ENCODE measurements at places on chromosomes 6 and 20.

DNA sequence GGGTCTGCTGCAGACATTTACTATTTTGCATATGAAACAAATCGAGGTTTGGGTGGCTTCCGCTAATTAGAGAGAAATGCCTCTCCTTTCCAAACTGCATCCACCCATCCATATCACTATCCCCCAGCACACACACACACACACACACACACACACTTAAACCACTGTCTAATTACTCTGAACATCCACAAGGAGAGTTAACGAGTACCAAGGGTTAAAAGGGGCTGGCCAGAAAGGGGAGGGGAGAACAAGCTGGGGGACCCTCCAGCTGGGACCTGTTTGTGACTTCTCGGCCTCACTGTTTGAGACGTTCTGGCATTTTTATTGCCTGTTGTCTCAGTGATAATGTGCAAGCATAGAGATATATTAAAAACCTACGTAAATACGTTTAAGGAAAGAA, 261.2 kb downstream of the FOXC1 start:
- no peak for DNase-seq

- no peak for DNase-seq
Observed at GRCh38 chr20:4227085-4227821, 211.9 kb upstream of the RNF24 start.

DNA sequence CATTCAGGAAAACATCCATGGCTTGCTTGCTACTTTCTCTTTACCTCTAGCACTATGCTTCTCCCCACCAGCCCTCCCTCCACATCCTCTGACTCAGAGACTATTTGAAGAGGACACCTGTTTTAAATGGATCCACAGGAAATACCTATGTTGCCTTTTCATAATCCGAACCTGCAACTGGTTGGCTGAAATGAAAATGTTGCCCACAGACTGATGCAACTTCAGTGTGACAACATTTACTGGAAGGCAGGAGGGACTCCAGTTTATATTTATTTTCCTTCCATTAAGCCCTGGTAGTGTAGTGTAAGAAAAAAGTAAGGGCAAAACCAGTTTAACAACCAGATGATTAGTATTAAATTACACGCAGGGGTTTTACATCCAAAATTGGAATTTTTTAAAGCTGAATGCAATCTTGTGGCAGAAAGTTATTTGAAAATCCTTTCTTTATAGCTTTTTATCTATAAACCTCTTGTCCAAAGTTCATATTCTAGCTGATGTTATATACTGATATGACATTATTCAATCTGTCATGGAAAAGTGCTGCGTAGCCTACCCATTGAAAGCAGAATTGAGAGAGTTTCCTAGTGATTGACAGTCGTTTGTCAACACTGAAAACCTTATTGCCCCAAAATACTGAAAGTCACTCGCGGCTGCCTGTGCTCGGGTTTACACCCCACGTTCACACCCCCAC, 881 bp upstream of the AIG1 start:
- DNase-seq, result peak; percentile 3

- no peak for DNase-seq
Observed at GRCh38 chr6:100846276-100846675, 34.9 kb downstream of the ASCC3 start.

DNA sequence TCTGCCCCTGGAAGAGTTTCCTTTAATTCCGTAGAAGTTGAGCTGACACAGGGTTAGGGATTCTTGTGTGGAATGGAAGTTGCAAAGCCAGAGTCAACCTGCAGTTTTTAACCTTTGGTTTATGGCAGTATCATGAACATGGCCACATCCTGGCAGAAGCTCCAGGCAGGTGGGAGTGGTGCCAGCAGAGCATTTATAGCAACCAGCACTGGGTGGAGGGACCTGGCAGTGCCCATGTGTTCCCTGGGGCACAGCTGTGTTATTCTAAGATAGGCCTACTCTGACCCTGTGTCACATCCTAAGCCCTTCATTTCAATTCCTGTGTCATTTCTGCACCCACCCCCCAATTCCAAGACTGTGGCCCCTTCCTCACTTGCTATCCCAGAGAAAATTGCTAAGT, 26.1 kb upstream of the ZNF831 start:
- DNase-seq, result no peak

GRCh38 chr20:10089871-10090587, 55.2 kb downstream of the ANKEF1 start:
- DNase-seq, result no peak

DNA sequence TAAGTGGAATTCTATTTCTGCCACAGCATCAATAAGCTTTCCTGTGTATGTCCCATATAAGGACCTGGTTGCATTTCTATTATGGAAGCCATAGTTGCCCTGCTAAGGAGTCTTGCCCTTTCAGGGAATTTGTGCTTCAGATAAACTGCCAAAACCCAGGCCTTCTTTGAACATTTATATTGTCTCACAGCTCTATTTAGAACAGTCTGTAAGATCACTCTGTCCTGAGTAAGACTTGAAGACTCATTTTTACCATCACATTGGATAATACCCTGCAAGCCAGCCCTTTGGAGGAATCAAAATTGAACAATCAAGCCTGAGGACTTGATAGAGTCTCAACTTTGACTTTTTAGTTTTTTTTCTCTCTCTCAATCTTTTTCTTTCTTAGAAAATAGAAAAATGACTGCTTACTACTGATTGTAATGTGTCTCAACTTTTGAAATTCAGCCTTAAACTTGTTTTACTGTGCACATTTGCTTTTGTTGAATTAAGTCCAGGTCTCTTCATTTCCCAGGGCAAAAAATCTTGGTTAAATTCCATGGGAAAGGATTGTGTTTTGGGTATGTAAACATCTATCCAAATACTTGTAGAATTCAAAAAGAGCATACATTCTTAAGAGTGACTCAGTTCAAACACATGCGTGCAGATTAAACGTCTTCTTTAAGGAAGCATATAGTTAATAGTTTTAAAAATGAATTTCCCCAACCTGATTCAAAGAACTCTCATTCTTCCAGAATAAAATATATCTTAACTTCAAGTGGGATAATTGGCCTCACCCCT, 91.2 kb downstream of the PLCB1 start:
- DNase-seq, result no peak

- DNase-seq, result no peak
Observed at GRCh38 chr6:21519642-21520041, 73.9 kb upstream of the SOX4 start.

DNA sequence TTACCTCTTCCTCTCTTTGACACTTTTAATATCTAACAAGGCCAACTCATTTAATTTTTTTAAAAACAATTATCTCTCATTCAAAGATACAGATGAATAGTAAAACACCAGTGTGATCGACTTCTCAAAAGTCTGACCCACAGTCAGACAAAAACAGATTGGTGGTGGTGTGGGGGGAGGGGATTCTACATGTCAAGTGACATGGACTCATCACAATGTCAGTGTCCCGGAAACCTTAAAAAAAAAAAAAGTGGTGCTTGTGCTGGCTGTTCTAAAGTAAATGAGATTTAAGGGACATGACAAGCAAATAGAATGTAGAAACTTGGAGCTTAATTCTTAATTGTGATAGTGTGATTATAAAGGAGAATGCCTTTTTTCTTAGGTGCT, 16.3 kb upstream of the RFPL4B start:
- DNase-seq, result no peak

DNA sequence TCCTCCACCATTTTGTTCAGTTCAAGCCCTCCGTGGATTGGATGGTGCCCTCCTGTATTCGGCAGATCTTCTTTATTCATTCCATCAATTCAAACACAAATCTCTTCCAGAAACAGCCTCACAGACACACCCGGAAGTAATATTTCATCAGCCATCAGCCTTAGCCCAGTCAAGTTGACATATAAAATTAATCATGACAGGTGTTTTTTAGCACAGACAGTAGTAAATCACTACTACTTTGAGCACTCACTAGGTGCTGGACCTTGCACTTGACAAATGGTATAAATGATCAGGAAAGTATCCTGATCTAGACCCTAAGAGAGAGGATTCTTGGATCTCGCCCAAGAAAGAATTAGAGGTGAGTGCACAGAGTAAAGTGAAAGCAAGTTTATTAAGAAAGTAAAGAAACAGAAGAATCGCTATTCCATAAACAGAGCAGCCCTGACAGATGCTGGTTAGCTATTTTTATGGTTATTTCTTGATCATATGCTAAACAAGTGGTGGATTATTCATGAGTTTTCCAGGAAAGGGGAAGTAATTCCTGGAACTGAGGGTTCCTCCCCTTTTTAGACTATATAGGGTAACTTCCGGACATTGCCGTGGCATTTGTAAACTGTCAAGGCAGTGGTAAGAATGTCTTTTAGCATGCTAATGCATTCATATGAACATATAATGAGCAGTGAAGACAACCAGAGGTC, 194.6 kb upstream of the LAMP5 start:
- DNase-seq, result peak; percentile 1

GRCh38 chr6:89689732-89690131, 51.2 kb upstream of the LYRM2 start:
- no peak for DNase-seq

- no peak for DNase-seq
Observed at GRCh38 chr6:6599468-6599873, 11.0 kb downstream of the LY86 start.

DNA sequence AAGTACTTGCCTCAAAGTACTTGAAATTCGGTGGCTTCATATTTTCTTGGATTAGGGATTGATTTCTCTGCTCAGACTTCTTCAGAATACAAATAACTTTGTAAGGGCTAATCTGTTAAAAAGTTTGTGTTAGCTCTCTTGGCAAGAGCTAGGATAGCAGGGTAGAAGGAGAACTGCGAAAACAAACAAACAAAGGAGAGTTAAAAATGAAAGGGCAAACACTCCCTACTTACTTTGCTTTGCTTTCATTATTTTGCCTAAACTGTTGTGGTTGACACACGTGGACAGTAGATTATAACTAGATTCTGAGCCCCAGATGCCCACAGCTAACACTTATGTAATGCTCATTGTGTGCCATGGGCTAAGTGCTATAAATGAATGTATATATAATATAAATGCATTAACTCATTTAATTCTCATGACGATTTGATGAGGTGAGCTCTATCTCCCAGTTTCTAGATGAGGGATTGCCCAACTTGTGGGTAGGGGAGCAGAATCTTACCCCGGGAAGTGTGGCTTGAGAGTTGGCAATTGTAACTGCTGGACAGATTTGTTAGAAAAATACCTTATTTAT, 48.7 kb downstream of the EYA4 start:
- no peak for DNase-seq

DNA sequence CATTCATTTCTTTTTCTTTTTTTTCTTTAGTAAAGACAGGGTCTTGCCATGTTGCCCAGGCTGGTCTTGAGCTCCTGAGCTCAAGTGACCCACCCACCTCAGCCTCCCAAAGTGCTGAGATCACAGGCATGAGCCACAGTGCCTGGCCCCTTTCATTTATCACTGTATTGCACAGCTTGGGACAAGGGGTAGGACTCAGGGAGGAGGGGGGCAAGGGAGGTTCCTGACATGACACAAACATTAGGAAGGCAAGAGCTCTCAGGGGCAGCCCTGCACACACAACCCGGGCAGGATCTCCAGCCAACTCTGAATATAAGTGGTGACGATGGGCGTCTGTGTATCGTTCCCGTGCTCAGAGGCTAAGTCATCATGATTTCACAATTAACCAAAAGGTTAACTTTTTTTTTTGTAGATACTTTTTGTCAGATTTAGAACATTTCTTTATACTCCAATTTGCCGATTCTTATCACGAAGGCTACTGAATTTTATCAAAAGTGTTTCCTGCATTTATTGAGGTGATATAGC, 19.9 kb downstream of the SLC2A4RG start:
- no peak for DNase-seq

DNA sequence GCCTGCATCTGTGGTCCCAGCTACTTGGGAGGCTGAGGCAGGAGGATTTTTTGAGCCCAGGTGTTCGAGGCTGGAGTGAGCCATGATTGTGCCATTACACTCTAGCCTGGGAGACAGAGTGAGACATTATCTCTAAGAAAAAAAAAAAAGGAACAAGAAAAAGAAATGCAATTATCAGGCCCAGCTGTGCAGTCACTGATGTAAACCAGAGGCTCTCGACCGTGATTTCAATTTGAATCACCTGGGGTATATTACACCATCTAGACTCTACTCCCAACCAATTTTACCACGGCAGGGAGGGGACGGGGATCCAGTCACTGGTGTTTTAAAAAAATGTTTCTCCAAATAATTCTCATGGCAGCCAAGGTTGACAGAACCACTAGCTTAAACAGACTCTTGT, 48.8 kb upstream of the NKX2-2 start:
- no peak for DNase-seq

DNA sequence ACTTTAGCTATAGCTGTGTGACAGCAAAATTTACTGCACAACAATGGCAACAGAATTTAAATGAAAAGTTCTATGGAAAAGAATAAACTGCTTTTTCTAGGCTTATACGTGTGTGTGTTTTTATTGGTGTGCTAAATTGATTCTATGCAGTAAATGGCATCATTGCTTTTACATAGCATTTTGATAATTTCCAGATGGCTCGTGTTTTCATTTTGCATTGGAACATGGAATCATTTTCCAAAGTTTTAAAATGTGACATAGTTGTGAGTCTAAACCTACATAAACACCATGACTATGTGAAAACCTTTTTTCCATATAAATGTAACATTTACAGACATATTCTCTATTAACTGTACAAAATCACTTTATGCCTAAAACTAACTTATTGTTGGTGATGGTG, 127.8 kb downstream of the SIM1 start:
- no peak for DNase-seq

DNA sequence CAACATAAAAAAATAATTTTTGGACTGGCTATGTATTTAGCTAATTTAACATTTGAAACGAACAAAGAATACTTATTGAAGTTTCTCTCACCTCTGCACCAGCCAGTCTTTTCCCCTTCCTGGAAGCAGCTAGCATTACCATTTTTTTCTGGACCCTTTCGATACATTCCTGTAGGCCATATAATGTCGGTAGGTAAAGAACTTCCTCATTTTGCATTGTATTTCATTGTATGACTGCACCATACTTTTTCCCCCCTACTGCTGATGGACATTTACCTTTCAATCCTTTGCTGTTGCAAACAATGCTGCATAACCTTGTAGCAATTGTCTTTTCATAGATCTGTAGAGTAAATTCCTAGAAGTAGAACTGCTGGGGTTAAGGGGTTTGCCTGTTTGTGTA, 17.6 kb downstream of the CBFA2T2 start:
- no peak for DNase-seq

DNA sequence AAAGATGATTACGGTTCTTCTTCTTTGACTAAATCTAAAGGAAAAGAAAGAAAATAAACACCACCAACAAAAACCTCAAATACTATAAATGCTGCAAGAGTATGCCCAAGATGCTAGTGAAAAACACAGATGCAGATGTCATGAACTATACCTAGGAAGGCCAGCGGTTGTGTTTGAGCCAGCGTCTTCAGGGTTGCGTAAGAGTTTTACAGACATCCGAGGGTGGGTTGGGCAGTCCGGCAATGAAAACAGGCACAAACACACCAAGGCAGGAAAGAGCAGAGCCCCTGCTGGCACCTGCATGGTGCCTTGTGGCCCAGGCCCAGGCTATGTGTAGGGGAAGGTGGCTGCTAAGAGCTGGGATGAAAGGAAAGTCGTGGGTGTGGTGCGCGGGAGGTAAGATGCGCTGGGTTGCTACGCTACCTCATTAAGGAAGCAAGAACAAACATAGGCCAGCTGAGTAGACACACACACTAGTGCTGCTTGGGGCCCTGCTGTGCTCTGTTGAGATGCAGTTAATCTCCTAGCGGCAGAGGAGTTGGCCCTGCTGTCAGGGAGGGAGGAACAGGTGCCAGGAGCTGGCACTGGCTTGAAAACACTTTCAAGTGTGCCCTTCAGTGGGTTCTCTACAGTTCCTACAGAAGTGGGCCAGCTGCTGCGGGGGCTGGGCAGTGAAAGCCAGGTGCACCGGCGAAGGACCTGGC, 170.2 kb upstream of the PLN start:
- no peak for DNase-seq

GRCh38 chr6:5184218-5184617, 76.5 kb downstream of the LYRM4 start:
- no peak for DNase-seq

- DNase-seq, result no peak
Observed at GRCh38 chr6:128000363-128000762, 99.5 kb upstream of the THEMIS start.

Data from naive B cell (primary cell).